ENCODE measurements at places on chromosomes 1 and 21. TPM values are rescaled to one million over a fixed set of nuclear protein-coding genes. Genes with fewer than 3 reads are reported as not detected.
A peak's percentile ranks its signal among the peaks of the same experiment; 100 is the strongest.

GRCh38 chr1:170660281-170660713 lies 3.6 kb upstream of the PRRX1 start:
- DNase-seq = no peak

- DNase-seq = no peak
Measured at GRCh38 chr1:162088281-162088969, 18.9 kb downstream of the NOS1AP start.

- no peak for DNase-seq
Measured at GRCh38 chr21:36891692-36892091, 74.8 kb downstream of the HLCS start.

DNA sequence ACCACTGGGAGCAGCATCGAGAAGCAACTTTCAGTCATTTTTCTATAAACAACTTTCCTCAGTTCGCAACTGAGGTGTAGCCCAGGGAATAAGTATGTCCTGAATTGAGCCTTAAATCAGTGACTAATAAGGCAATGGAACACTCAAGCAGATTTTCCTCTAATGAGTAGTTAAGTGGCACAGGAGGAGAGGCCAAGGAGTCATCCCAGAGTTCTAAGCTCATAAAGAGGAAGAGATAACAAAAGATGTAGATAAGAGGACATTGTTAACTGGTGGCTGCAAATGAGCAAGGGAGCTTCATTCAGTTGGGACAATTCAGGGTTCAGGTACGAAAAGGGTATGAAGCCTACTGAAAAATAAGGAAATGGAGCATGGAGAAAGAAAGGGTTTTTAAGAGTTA lies 64.5 kb downstream of the LRRC40 start:
- DNase-seq = no peak

GRCh38 chr1:17564458-17565393 lies 25.2 kb downstream of the ARHGEF10L start:
- DNase-seq = no peak

- DNase-seq = peak; percentile 58
Measured at GRCh38 chr1:187001198-187001889, 172.6 kb downstream of the PLA2G4A start.

DNA sequence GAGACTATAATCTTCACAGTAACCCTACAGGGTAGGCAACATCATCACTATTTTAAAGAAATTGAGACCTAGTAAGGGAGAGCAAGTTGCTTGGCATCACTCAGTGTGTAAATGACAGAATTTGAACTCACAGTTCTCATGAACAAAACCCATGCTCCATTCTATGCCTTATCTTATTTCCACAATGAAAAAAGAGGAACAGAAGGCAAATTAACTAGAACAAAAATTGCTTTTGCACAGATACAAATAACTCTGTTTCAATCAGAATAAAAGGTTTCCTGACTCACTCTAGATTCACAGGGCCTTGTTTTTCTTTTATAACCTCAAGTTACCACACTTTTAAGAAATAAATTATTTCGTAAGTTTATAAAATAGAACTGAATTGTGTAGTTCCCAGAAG lies 90.1 kb downstream of the UCHL5 start:
- no peak for DNase-seq

DNA sequence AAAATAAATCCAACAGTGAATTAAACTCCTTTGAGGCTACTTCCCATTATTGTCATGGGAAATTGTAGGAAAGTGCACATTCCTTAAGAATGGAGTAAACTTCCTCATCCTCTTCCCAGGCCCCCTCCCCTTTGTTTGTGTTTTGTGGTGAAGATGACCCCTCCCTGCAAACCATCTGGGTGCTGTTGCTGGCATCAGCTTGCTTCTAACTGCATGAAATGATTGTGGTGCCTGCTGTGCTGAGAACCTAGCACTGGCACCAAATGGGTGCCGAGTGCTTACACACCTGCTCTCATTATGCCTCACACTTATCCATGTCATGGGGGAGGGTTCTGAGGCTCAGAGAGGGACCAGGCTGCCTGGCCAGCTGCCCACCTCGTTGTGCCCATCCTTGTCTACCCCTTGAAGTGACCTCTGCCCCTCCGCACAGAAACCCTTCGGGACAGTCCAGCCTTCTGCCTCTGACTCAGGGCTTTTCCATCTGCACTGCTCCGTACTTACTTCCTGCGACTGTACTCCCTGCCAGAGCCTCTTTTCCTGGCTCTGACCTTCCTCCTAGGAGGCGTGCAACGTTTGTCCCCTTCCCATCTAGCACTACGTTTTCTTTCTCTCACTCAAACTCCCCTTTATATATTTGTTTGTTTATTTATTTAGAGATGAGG lies 30.6 kb downstream of the CAPN2 start:
- no peak for DNase-seq

DNA sequence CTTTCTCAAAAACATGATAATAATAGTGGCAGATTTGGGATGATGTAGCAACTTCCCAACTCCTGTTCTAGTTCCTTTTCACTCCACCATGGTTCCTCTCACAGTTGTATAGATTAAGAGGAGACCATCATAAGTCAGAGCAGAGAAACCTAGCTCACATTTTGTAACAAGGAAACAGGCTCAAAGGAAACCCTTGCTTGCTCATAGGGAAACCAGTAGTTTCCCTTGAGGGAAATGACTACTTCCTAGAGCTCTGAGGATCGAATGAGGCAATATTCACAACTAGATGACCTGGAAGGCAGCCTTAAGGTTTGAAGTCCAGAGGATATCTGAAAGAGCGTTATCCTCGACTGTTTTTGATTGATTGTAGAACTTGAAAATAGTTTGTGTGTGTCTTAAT lies 76.1 kb upstream of the C8B start:
- DNase-seq = no peak

DNA sequence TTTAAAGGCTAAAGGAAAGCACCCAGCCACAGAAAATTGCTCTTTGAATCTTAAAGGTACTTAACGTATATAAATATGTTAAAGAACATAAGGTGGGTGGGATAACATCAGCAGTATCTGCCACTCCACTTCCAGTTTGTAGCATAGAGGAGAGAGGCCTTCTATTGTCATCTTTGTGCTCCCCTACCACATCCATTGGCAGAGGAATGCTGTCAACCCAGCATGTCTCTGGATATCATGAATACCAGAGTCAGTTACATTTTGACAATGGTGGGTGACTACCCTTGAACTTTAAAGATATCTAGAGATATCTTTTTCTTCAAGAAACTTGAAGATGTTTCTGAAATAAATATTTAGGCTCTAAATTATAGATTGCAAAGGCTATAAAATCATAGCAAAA lies 283.2 kb upstream of the LRRC7 start:
- DNase-seq = no peak

GRCh38 chr1:2275796-2276536 lies 47.8 kb downstream of the SKI start:
- DNase-seq = no peak

GRCh38 chr1:30522031-30523004 lies 201.1 kb downstream of the MATN1 start:
- peak; percentile 91 for DNase-seq

DNA sequence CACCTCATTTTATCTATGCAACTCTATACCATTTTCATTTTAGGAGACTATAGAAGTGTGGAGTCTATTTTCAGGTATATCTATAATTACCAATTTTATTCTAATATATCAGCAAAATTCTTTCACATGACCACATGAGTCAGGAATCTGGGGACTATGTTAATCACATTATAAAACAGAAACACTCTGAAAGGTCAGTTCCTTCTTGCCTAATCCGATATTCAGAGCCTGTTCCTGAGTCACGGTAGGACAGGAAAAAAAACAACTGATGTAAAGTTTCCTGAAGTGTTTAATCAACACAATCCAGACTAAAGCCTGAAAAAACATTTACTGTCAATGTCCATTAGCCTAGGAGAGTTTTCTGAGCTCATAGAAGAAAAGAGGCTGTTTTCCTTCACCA lies 1902.3 kb downstream of the NCAM2 start:
- DNase-seq = no peak

DNA sequence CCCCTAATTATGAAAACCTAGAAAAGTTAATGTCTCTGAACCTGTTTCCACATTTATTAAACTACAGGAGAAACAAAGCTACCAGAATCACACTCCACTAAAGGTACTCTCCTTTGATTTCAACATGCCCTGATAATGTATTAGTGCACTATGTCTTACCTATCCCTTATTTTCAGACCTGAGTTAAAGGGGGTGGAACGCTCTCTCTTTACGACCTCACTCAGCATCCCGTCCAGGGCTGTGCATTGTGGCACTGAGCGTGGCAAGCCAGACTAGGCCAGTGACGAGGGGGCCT lies 678 bp downstream of the LSM10 start:
- peak; percentile 40 for DNase-seq

GRCh38 chr1:174998569-174999215 lies 1.1 kb upstream of the CACYBP start:
- peak; percentile 37 for DNase-seq

DNA sequence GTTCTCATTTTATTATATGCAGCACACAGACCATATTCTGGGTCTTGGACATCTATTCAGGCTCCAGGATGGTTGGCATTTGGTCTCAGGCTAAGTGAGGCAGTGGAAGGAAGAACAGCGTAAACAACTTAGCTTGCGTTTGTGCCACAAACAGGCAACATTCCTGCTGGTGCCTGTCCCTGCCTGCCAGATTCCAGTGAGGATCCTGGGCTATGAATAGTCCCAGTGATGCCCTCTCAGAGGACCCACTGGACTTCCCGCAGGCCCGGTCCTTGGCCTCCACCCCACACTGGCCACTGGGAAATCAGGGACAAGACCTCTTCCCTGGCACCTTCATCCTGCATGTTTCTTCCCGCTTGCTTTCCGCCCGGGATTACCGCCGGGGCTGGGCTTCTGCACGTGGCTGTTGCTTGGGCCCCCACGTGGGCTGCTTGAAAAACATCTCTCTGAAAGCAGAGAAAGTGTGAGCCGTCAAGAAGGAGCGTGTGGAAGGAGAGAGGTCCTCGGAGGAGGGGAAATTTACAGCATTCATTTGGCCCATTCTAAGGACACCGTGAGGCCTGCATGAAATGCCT lies 145.1 kb upstream of the WNT4 start:
- no peak for DNase-seq

- DNase-seq = no peak
Measured at GRCh38 chr1:248905662-248906008, 400 bp upstream of the PGBD2 start.

DNA sequence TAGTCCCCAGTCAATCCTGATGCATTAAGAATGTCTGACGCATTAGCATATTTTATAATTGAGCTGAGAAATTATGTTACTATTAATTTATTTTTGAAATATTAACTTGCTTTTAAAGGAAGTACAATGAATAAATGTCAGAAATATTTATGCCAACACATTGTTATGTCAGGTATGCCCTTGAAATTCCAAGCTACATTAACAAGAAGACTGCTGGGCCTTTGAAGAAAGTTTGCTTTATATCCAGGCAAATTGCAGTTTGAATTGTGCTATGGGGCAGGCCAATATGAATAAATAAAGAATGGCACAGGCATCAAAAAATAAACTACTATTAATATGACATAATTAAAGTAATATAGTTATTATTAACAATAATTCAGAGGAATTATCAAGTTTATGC lies 1391.3 kb downstream of the PLA2G4A start:
- DNase-seq = no peak

DNA sequence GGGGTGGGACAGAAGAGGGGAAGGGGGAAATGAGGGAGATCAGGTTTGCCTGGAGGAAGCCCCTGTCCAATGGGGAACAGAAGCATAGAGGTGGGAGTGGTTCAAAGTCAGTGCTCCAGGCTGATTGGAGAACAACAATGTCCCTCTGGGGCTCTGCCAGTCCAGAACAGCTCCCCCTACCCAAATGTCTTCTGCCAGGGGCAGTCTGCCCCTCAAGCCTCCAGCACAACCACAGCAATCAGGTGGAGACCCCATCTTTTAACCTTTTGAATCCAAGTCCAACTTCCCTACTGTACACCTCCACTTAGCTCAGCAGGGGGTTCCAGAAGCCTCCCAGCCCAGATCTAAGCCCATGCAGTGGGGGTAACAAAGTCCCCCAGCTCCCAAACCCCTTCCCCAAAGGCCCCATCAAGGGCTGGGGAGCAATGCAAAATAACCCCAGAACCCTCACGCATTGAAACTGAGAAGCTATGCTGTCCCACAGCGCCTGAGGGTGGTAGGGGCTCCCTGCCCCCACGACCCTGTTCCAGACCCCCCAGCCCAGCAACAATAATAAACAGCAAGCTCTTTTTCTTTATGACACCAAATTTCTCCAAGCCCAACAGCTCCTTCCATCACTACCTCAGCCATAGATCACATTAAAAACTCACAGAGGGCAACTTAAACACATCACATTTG lies 3.3 kb downstream of the AHDC1 start:
- no peak for DNase-seq

GRCh38 chr21:45959779-45960390 lies 21.7 kb upstream of the COL6A1 start:
- no peak for DNase-seq

GRCh38 chr1:14876747-14877146 lies 276.8 kb upstream of the TMEM51 start:
- no peak for DNase-seq

DNA sequence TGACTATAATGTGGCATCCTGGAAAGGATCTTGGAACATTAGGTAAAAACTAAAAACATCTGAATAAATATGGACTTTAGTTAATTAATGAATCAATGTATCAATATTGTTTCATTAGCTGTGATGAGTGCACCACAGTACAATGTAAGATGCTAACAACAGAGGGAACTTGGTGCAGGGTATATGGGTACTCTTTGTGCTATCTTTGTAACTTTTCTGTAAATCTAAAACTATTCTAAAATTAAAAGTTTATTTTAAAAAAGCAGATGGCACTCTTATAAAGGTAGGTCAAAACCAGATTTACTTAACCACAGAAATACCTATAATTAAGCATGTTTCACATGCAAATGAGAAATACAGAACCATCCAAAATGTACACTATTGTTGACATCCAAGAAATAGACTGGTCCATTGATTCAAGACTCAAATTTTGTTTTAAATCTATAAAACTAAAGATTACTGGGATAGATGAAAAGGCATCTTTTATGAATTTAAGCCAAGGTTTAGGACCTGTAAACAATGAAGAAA lies 38.4 kb downstream of the ACBD3 start:
- no peak for DNase-seq

GRCh38 chr1:235990330-235990795 lies 74.5 kb downstream of the NID1 start:
- DNase-seq = peak; percentile 45

Gene RGSL1
- total RNA-seq = not detected

Gene TOMM20
- 132 TPM for total RNA-seq

Gene SLC6A17
- 1.1 TPM for total RNA-seq

Gene CRYBG2
- not detected for total RNA-seq

Gene RBP7
- not detected for total RNA-seq

Gene SPRR2B
- not detected for total RNA-seq

Gene RGL1
- 4.9 TPM for total RNA-seq
